Effector CD8-positive, alpha-beta T cell (primary cell): ENCODE measurements at places on chromosomes 4 and X.

- no peak for DNase-seq
These were observed 265.3 kb upstream of the GK2 start for GRCh38 chr4:79673377-79673776.

- DNase-seq: peak; percentile 40
These were observed 88.6 kb upstream of the TRIM2 start for GRCh38 chr4:153115322-153116290.

GRCh38 chr4:137156054-137156453, 376.2 kb downstream of the PCDH18 start:
- DNase-seq: no peak

DNA sequence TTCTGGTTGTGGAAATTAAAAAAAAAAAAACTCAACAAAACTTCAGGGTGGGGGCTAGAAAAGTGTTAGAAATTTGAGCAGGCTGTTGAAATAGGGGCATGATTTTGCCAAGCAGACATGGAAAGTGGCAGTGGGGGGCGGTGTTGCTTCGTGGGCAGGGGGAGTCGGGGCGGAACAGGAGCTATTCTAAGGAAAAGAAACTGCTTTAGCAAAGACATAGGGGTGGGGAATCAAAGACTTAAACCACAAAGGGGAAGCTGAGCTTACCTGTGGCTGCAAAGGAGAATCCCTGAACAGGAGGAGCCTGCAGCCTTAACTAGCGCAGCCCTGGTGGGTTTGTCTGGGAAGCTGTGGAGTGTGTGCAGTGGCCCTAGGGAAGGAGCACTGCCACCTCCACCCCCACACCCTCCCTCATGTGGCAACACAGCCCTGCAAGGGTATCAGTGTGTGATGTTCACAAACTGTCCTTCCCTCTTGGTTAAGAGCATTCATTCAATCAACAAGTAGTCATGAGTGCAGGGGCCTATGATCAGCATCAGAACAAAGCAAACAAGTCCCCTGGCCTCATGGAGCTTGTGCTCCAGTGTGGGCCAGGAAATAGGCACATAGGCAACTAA, 20.5 kb downstream of the SEL1L3 start:
- peak; percentile 26 for DNase-seq

DNA sequence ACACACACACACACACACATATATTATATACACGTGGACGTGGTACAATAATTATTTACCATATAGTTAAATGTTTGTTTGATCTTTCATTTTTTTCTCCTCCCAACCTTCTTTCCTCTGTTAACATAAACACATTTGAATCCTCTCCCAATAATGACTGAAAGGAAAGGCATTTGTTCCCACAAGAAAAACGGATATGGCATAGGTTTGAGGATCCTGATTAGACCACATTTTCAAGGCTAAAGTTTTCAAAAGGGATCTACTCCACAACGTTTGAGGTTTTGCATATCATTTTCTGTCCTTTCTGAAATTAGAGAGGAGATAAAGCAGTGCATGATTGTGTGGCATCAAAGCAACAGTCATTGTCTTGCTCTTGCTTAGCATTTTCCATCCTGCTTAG, 1883.4 kb downstream of the STIM2 start:
- DNase-seq: no peak

DNA sequence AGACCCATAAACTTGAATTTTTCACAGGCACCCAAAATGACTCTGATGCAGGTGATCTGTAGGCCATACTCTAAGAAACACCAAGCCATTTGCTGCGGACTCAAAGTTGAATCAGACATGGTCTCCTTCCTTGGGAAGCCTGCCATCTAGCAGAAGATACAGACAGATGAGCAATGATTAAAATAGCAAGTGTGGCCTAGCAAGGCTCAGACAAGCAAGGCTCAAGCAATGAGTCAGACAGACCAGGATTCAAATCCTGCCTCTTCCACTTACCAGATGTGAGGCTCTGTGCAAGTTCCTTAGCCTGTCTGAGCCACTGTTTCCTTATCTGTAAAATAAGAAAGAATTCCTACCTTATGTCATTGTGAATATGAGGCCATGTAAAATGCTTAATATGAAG, 2.3 kb downstream of the CCDC149 start:
- no peak for DNase-seq

DNA sequence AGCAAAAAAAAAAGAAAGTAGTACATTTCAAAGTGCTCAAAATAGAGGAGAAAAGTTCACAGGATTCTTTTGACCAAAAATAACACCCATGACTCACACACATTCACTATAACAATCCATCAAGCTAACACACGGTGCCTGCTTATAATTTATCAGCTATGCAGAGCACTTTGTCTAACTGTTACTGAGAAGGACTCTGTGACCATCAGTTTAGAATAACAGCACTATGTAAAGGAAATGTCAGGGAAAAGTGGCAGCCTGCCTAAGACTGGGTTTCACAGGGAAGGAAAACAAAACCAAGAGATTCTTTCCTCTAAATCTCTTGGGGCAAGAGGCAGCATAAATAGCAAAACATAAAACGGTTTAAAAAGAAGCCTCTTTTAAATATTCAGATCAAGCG, 54.8 kb downstream of the CCDC149 start:
- DNase-seq: no peak

- DNase-seq: no peak
These were observed 28.3 kb downstream of the FAT1 start for GRCh38 chr4:186695392-186695791.

GRCh38 chr4:149886786-149887490, 71.3 kb upstream of the IQCM start:
- DNase-seq: no peak

DNA sequence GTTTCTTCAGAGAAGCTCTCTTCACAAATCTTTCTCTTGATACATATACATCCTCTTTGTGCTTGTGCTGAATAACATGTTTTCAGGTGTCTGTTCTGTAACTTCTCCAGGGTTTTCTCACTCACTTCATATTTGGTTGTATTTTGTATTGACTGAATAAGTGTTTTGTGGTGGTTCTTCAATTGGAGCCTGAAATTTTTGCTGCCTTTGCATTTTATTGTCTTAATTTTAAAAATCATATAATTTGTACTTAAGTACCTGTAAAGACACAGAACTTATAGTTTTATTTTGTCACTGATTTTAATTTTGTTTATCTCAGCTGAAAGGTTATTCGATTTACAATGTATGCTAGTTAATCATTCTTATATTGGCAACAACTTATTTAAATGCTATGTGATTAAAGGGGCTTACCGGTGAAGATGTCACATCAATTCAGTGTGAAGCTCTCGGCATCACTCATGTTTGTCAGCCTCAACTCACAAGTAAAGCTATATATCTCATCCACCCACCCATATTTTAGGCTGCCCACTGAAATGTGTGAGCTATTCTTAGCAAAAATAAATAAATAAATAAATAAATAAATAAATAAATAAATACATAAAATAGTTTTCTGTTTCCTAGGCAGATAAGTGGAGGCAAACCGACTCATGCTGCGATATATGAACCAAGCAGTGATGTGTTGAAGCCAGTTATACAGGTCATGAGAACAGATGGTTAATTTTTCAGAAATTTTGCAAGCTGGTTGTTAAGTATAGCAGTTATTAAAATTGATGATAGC, 76.4 kb upstream of the FSTL5 start:
- no peak for DNase-seq

DNA sequence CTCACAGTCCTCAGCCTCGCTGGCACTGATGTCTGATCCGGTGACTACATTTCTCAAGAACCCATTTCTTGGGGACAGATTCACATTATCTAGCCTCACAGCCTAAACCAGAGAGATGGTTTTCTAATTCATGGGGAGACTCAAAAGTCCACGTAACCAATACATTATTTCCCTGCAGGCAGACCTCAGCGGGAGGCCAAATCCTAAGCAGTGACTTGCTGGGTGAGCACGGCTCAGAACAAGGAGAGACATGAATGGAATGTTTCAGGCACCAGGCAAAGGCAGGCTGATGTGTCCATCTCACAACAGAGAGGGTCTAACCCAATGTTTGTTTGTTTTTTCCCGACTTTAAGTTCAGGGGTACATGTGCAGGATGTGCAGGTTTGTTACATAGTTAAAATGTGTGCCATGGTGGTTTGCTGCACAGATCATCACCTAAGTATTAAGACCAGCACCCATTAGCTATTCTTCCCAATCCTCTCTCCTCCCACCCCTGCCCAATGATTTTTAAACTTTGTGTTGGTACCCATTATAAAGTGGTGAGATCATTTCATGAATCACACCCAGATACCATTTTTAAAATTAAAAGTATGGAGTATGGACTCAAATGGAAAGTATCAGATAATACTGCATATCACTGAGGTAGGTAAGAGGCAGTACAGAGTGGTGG, 53.3 kb downstream of the SCD5 start:
- DNase-seq: no peak

DNA sequence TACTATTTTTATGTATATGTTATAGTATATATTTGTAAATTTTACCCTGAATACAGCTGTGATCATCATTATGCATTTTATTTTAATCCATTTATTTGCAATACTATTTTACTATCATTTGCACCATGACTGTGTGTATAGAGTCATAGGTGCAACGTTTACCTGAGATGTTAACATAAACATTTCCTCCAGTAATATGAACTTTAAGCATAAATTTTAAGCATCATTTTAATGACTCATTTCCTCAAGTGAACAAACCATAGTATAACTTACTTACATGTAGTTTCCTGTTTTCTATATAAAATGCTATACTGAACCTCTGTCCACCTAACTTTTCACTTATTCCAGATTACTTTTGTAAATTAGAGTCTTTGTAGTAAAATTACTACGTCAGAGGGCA, 92.8 kb downstream of the NFKB1 start:
- no peak for DNase-seq

- DNase-seq: no peak
These were observed 45.9 kb downstream of the LGI2 start for GRCh38 chr4:24984602-24985532.

DNA sequence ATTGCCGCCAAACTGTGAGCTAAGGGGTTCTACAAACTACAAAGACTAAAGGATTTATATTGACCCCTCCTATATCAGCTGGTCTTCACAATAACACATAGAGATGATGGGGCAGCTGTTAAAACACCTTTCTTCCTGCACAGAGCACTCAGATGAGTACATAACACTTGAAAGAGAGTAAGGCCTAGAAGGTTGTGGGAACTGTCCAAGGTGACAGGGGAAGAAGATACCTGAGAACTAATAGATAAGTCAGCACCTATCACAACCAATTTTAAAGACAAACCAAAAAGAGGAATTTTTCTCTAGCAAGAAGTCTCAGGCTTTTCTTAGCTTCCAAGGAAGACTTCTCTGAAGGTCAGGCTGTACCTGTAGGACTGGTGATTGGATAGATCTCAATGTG, 19.1 kb upstream of the CXCL6 start:
- no peak for DNase-seq

GRCh38 chrX:22366906-22367305, 94.2 kb downstream of the CBLL2 start:
- no peak for DNase-seq

DNA sequence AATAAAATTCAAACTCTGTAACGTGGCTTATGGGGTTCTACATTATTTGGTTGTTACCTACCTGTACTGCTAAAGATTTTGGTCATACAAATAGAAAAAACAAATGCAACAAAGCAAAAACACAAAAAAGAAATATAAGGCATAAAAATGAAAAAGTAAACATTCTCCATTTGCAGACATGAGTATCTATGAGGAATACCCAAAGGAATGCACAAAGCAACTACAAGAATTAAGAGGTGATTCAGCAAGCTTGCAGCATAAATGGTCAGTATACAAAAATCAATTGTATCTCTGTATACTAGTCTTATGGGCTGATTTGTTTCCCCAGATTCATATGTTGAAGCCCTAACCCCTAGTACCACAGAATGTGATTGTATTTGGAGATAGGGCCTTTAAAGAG, 3.6 kb upstream of the PDE5A start:
- no peak for DNase-seq

DNA sequence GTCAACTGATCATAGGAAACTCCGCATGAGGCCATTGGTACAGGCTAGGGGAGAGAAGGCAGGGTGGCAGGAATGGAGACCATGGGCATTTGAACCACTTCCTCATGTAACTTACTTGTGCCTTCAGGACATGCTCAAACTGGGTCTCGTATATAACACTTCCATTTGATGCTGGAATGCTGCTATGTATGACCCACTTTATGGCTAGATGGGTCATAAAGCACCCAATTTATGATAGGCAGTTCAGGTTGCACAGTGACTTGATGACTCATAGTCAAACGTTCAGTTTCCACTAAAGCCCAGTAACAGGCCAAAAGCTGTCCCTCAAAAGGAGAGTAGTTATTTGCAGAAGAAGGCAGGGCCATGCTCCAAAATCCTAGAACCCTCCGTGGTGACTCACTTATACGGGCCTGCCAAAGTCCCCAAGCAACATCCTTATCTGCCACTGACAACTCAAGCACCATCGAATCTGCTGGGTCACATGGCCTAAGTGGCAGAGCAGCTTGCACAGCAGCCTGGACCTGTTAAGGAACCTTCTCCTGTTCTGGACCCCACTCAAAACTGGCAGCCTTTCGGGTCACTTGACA, 236.4 kb downstream of the ZC4H2 start:
- no peak for DNase-seq

DNA sequence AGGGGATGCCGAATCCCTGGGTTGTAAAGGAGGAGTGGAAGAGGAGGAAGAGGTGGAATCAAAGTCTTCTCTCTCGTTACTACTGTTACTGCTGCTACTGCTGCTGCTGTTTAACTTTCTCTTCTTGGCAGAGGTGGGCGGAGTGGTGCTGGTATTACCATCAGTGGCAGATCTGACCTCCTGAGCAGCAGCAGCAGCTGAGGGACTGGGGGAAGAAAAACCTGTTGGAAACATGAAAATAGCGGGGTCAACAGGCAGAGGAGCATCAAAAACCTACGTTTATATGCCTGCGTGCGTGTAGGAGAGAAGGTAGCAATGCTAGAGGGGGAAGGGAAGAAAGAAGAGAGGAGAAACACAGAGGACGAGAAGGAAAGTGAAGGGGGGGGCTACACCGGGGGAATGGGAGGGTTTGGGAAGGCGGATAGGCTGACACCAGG, 339 bp downstream of the CUL4B start:
- DNase-seq: no peak

GRCh38 chrX:135170877-135171519, at the start of gene CT55:
TSS of gene CT55 (minus strand) at chrX:135171398. CDS start at chrX:135171171, 227 bp downstream.
- no peak for DNase-seq

- no peak for DNase-seq
These were observed 11.9 kb downstream of the EXOC1 start for GRCh38 chr4:55865228-55865806.

GRCh38 chrX:23012636-23013035, 12.9 kb downstream of the DDX53 start:
- no peak for DNase-seq

DNA sequence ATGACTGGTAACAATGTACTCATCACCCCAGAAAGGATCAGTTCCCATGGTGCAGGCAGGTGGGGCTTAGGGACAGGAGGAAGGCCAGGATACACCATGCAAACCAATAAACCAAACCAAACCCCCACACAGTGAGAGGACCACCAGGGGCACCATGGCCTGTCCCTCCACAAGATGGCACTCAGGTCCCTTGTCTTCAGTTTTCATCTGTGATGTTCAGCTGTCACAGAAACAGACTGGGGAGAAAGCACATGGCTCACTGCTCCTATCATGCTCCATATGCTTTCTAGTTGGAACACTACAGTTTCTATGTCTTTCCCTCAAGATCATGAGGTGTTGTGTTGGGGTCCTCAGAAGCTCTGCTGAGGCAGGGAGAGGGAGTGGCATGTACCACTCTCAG, 10.1 kb downstream of the HS3ST1 start:
- DNase-seq: no peak
